NCI-H82 (cell line): ENCODE measurements at places on chromosomes 6 and 20.

GRCh38 chr6:41404182-41404845, 68.9 kb downstream of the NCR2 start:
- no peak for DNase-seq

DNA sequence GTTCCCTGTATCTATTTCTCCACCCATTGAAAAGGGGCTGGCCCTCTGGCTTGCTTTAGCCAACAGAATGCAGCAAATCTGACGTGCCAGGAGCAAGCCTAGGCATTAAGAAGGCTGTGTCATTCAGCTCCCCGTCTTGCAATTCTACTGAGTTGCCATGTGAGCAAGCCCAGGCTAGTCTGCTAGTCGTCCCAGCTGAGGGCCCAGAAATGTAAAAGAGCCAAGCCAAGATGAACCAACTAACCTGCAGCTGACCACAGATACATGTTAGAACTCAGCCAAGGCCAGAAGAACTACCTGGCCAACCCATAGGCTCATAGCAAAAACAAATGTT, 30.1 kb downstream of the PREP start:
- DNase-seq: no peak

- DNase-seq: no peak
These were observed 6.1 kb downstream of the GMPR start for GRCh38 chr6:16244446-16244845.

GRCh38 chr6:109039795-109040194, 54.9 kb downstream of the SESN1 start:
- DNase-seq: peak; percentile 75

DNA sequence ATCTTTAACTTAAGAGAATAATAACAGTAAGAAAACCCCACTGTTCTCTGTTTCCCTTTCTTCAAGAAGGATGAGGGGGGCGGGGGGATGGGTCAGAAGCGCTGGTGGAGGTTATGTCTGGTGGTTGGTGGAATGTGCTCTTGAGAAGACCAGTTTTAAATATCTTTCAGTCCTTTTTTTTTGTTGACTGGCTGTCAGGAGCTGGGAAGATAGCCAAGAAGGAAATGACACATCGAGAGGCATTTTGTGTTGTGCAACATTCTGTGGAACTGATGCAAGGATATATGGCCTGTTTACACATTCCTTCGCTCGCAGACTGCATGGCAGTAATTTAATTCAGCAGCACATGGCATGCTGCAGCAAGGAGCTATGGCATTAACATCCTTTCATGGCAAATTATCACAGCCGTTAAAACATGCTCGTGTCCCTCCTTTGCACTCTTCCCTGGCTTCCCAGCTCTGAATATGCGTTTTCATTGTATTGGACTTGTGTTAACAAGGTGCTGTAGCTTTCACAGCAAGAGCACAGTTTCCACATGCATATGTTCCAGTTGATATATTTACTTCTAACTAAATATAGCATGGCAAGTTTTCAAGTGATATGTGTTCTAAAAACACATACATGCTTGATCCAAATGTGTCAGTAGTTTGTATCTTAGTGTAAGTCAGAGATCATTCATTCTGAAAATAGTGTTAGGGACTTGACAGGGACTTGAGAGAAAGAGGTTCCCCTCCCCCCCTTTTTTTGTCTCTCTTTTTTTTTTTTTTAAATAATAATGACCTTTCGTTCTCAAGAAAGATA, 68.2 kb upstream of the SUPT3H start:
- DNase-seq: no peak

DNA sequence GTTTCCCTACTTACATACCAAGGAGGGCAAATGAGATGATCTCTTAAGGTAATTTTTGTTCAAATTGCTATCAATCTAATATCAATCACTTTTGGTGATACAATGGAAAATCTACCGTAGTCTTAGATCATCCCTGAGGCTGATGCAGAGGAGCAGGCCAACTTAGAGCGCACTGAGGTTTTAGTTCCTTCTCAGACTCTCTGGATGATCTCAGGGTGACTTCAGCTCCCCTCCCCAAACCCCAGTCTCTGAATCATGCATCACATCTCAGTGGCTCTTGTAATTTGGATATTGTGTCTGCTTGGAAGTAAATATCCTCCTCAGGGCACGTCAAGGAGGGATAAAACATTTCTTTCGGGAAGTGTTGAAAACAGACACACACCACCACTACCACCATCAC, 5.9 kb downstream of the TUBB2B start:
- no peak for DNase-seq

DNA sequence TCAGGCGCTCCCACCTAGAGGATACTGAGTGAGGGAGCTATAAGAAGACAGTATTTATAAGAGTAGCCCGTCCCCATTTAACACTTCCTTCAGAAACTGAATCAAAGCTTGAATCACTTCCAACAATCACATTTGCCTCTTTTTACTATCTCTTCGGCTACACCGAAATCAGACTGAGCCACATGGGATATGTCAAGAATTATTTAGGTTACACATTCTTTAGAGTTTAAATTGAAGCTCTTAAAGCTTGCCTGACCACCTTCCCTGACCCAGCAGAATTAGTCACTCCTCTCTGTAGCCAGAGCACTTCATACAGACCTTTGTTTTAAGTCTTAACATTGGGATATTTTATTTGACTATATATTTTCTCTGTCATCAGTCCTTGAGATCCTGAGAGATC, 163.7 kb downstream of the MAFB start:
- no peak for DNase-seq

- DNase-seq: no peak
These were observed 100.3 kb upstream of the EXOC2 start for GRCh38 chr6:793261-793660.

GRCh38 chr6:45462190-45463134, 84.7 kb upstream of the SUPT3H start:
- DNase-seq: peak; percentile 42

- DNase-seq: no peak
These were observed 190.9 kb downstream of the MAFB start for GRCh38 chr20:40497899-40498691.

- no peak for DNase-seq
These were observed 6.6 kb upstream of the HEBP2 start for GRCh38 chr6:138397128-138398122.

DNA sequence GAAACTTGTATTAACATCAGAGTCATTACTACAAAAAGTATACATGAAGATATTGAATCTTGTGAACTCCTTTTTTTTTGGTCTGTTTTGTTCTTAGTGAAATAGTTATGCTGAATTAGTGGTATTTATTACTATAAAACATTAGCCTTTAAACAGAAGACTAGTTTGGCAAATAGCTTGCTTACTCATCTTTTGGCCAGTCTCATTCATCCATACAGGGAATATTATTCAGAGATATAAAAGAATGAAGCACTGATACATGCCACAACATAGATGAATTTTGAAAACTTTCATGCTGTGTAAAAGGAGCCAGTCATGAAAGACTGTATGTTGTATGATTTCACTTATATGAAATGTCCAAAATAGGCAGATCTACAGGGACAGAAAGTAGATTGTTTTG, 205.9 kb downstream of the ZFAND3 start:
- DNase-seq: no peak

DNA sequence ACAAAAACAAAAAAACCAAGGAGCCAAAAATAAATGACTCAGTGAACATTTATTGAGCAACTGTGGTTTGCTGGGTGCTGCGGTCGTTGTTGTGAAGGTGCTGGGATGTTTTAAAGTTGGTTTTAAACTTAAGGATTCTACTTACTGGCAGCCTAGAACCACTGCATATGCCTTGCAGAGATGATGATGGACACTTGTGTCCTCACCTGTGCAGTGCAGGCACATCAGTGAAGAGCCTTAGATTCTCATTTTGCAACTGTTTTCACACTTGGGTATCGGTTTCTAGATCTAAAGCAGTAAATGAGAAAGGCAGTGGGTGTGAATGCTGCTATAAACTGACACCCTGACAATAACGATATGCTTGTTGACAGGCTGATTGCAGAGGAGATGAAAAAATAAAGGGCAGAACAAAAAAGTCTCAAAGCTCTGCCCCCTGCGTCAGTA, 68.8 kb downstream of the UTRN start:
- no peak for DNase-seq

DNA sequence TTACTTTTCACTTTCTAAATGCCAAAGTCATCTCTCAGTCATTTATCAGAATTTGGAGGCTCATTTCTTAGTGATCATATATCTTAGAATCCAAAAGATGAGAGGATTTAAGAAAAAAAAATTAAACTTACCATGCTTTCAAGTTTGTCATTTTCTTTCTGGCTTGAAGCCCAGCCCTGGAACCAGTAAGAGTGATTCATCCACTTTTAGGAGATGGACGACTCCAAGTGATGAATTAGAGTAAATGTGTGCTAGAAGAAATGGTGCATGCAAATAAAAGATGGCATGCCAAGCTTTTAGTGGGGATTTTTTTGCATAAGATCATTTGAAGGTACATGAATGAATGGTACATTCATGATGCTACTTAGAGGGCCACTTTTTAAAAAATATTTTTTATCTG, 20.1 kb downstream of the PLCB1 start:
- no peak for DNase-seq

GRCh38 chr6:111256646-111257045, 169.3 kb downstream of the SLC16A10 start:
- DNase-seq: peak; percentile 31

DNA sequence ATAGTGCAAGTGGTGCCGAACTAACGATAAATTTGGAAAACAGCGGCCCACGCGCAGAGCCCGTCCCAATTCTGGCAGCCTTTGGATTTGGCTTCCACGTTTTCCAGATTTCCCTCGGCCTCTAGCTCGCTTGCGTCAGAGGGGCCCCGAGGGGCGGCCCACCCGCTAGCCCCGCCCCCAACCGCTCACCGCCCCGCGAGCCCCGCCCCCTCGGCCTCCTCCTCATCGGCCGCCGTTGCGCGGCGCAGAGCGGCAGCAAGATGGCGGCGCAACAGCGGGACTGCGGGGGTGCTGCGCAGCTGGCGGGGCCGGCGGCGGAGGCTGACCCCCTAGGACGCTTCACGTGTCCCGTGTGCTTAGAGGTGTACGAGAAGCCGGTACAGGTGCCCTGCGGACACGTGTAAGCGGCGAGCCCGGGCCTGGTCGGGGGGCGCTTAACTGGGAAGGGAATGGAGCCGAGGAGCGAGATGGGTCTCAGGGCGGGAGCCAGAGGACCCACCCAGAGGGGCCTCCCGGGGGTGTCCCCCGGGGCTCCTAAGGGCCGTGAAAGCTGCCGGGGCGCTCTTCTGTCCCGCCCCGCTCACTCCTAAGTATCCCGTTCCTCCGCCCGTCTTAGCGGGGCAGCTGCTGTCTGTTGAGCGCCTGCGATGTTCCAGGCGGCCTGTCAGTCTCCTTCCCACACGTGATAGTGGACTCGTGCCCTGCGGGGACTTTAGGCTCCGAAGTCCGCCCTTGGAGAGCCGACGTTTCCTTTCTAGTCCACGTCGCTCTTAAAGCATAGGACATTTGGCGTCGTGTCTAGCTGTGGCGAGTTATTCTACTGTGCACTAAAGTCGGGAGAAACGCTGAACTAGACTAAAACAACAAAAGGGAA, at the start of gene RNF114:
TSS of gene RNF114 (plus strand) at position 245 of the 874 bp plus-strand sequence. CDS start at position 261, 16 bp downstream.
- peak; percentile 96 for DNase-seq

DNA sequence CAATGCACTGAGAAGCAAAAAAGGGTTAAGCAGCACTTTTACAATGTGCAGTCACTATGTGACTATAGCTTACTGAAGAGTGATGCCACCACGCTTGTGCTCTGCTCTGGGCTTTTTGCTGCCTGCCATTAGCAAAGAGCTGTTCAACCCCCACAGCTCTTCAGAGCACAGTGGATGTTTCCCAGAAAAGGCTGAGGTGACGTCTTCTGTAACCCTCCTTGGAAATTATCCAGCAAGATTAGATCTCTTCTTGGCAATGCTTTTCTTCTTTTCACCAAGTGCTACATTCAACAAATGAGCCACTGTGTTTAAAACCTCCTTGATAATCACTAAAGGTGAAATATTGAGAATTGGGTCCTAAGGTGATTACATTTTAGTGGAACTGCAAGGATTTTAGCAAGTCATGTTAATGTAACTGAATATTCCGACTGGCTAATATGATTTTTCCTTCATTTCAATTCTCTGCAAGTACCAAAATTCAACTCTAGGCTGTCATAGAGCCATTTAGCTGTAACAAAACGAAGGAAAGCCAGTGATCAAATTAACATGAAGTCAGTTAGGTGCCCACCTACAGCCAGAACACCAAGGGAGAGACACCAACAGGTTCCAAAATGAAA, 34.9 kb downstream of the ELOVL5 start:
- no peak for DNase-seq

DNA sequence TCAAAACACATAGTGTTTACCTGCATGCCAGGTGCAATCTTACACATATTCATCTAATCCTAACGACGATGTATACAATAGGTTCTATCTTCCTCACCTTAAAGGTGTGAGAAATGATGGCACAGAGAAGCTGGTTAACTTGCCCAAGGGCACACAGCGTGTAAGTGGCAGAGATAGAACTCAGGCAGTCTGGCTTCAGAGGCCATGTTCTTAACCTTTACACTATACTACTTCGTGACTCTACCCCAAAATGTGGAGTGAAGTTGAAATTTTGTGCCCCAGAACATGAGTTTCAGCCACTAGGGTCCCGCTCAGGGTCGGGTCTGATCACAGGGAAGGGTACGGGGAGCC, 584 bp downstream of the VPS52 start:
- peak; percentile 74 for DNase-seq

DNA sequence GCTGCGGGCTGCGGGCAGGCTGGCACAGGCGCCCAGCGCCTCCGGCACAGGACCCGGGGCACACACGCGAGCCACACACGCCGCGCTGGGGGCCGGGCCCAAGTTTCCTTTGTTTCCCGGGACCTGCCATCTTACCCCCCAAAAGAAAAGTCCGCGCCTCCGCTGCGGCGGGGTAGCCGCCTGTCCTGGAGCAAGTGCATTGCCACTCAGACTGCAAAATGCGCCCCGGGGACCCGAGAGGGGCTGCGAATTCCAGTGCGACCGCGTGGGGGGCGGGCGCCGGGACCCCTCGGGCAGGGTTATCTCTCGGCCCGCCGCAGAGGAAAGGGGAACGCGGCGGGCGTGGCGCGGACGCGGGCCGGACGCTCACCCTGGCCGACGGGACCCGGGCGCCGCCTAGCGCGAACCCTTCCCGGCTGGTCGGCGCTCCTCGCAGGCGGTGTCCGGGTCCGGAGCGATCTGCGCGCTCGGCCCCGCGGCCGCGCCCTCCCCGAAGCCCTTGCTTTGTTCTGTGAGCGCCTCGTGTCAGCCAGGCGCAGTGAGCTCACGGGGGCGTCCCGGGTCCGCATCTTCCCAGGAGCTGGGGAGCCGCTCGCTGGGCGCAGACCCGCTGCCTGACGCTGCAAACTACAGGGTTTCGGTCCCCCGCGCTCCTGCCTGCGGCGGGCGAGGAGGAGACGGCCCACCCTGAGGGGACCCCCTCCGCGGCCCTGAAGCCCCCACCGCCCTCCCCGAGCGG, 639 bp upstream of the CD24 start:
- DNase-seq: peak; percentile 53
